ENCODE measurements at places on chromosomes 6 and 20. TPM values are rescaled to one million over a fixed set of nuclear protein-coding genes. Genes with fewer than 3 reads are reported as not detected.
A peak's percentile ranks its signal among the peaks of the same experiment; 100 is the strongest.

DNA sequence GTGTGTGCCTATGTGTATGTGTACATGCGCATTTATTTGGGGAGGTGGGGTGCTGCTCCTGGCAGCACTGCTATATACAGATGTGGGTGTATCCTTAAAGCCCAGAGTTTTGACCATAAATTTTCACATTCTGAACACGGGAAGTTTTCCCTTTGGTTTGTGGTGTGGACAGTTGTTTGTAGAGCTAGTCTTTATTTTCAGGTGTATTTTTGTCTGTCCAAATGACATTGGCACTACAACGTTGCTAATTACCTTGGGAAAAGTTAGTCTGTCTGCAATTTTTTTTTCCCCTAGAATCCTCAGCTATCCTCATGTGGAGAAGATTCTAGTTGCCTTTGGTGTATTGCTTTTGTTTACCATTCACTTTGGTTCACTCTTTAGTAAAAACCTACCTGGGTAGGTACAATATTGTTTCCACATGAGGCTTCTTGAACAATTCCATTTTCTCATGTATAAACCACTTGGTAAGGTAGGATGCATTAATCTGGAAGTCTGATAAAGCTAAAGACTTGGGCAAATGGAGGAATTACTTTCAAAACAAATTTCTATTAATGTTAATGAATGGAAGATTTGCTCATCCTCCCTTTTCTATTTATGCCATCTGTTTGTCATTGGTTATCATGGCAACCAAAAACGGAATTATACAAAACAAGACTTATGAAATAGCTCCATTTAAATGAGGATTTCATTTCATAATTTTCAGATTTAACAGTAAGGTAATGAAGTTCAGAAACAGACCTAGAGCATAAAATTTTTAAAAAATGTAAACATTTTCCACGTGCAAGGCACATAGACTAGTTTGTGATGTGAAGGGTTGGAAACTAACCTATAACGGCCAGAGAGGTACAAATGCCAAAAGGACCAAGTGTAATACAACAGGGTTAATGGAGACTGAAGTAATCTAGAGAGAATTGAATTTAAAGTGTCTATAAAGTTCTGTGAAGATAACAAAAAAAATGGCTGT, 3.9 kb downstream of the CCN2 start:
- DNase-seq, result peak; percentile 56
- peak overlapping the region; percentile 14 for H3K27ac ChIP-seq
- H3K4me3 ChIP-seq, result no peak overlapping the region
- peaks cover 22% of the 10 kb centered on the region for H3K4me1 ChIP-seq

GRCh38 chr6:130794010-130794697, 33.1 kb upstream of the SMLR1 start:
- H3K4me3 ChIP-seq, result no peak overlapping the region
- no peaks in the 10 kb centered on the region for H3K4me1 ChIP-seq
- DNase-seq, result no peak
- H3K27me3 ChIP-seq, result no peaks in the 10 kb centered on the region
- no peaks in the 10 kb centered on the region for H3K36me3 ChIP-seq

GRCh38 chr6:44229376-44230033, 6.1 kb downstream of the SLC29A1 start:
- DNase-seq, result no peak
- H3K4me1 ChIP-seq, result peaks cover 65% of the 10 kb centered on the region
- H3K4me3 ChIP-seq, result no peak overlapping the region
- peaks cover 5% of the 10 kb centered on the region for H3K36me3 ChIP-seq
- no peaks in the 10 kb centered on the region for H3K27me3 ChIP-seq

DNA sequence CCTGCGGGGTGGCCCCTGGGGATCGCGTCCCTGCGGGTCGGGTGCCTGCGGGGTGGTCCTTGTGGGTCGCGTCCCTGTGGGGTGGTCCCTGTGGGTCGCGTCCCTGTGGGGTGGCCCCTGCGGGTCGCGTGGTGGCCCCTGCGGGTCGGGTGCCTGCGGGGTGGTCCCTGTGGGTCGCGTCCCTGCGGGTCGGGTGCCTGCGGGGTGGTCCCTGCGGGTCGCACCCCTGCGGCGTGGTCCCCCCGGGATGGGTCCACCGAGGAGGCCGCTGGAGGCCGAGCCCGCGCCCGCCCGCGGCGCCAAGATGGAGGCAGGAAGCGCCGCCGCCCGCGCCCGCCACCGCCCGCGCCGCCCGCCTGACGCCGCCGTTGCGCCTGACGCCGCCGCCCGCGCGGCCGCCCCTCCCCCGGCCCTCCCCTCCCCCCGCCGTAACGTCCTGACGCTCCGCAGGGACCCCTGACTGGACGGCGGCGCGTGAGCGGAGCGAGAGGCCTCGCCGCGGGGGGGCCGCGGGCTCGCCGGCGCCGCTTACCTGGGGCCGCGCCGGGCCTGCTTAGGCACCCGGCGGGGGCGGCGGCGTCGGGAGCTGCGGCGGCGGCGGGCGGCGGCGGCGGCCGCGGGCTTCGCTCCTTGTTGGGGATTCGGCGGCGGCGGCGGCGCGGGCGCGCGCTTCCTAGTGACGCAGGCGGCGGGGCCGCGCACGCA, at the start of gene GMEB2:
Gene GMEB2 (minus strand): TSS at position 678 of the 705 bp plus-strand sequence. CDS start 7,704 bp downstream, outside the sequence.
- DNase-seq, result no peak
- no peaks in the 10 kb centered on the region for H3K36me3 ChIP-seq
- peak within 1 kb of the TSS; percentile 79 for H3K4me3 ChIP-seq
- H3K4me1 ChIP-seq, result 0 out of 2 replicates have a peak, but pooled peaks cover 2% of the 10 kb centered on the region
- H3K27me3 ChIP-seq, result no peaks in the 10 kb centered on the region

DNA sequence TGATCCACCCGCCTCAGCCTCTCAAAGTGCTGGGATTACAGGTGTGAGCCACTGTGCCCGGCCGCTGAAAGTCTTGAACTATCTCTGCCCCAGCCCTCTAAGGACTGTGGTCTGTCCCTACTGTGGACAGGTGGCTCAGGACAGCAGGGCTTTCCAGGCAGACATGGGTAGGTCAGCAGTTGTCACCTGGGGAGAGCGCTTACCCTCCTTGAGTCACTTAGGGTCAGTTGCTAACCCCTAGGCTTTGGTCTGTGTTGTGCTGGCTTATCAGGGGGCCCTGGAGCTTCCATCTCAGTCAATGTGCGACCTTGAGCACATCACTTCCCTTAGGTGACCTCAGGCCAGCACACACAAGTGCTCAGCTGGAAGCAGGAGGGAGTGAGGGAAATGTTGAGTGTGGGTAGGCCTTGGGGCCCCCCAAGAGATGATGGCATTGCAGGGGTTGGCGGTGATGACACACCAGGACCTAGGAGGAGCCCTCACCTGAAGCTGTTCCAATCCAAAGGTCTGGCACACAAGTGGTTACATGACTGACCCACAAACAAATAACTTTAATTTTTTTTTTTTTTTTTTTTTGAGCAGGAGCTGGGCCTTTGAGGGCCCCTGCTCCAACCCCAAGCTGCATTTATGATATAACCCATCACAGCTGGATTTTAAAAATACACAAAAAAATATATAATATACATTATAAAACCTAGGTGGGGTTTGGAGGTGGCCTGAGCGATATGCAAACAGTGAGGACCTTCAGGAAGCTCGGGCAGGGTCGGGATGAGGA, 5.1 kb downstream of the RPL10A start:
- peaks cover 36% of the 10 kb centered on the region for H3K4me1 ChIP-seq
- no peaks in the 10 kb centered on the region for H3K27me3 ChIP-seq
- no peak overlapping the region for H3K27ac ChIP-seq
- H3K4me3 ChIP-seq, result no peak overlapping the region
- no peak for DNase-seq

GRCh38 chr6:30463242-30463641, 26.1 kb upstream of the HLA-E start:
- peaks cover 51% of the 10 kb centered on the region for H3K27me3 ChIP-seq
- H3K4me3 ChIP-seq, result no peak overlapping the region
- H3K4me1 ChIP-seq, result no peaks in the 10 kb centered on the region
- no peak for DNase-seq

The DPPA5 gene
- not detected for total RNA-seq

The OTOR gene
- not detected for total RNA-seq
